ENCODE measurements at places on chromosomes 4 and X. TPM values are rescaled to one million over a fixed set of nuclear protein-coding genes. Genes with fewer than 3 reads are reported as not detected.

GPR50 gene
- not detected for total RNA-seq

CTAG1B gene
- total RNA-seq: not detected

SERTM2 gene
- total RNA-seq: 0.18 TPM

SYTL4 gene
- total RNA-seq: 102 TPM

SSX3 gene
- not detected for total RNA-seq

ADGRG4 gene
- 4.1 TPM for total RNA-seq

TLR10 gene
- not detected for total RNA-seq

WDFY3 gene
- total RNA-seq: 52.9 TPM

Measured in Peyer's patch (tissue), 4 donors.